ENCODE measurements at places on chromosomes 16 and 17. TPM values are rescaled to one million over a fixed set of nuclear protein-coding genes. Genes with fewer than 3 reads are reported as not detected.

Gene TM4SF5
- not detected for total RNA-seq

Gene AIPL1
- total RNA-seq: 0.37 TPM

Gene BIRC5
- 169 TPM for total RNA-seq

Gene PDILT
- not detected for total RNA-seq

Gene HEATR9
- total RNA-seq: not detected

Gene TBC1D3E
- not detected for total RNA-seq

Gene CXCL16
- total RNA-seq: 0.43 TPM

Gene MEIOB
- 1.9 TPM for total RNA-seq

Gene EME1
- 26.6 TPM for total RNA-seq

Gene EFNB3
- 5.8 TPM for total RNA-seq

Gene DPEP1
- total RNA-seq: 0.24 TPM

GRCh38 chr17:80565343-80566053, 20.9 kb downstream of the RPTOR start:
- H3K27me3 ChIP-seq: peaks cover 90% of the 10 kb centered on the region
- no peaks in the 10 kb centered on the region for H3K36me3 ChIP-seq
- DNase-seq: peak; percentile 57
- H3K4me1 ChIP-seq: peaks cover 15% of the 10 kb centered on the region
- no peak overlapping the region for H3K27ac ChIP-seq
- peak overlapping the region; percentile 2 for H3K4me3 ChIP-seq

DNA sequence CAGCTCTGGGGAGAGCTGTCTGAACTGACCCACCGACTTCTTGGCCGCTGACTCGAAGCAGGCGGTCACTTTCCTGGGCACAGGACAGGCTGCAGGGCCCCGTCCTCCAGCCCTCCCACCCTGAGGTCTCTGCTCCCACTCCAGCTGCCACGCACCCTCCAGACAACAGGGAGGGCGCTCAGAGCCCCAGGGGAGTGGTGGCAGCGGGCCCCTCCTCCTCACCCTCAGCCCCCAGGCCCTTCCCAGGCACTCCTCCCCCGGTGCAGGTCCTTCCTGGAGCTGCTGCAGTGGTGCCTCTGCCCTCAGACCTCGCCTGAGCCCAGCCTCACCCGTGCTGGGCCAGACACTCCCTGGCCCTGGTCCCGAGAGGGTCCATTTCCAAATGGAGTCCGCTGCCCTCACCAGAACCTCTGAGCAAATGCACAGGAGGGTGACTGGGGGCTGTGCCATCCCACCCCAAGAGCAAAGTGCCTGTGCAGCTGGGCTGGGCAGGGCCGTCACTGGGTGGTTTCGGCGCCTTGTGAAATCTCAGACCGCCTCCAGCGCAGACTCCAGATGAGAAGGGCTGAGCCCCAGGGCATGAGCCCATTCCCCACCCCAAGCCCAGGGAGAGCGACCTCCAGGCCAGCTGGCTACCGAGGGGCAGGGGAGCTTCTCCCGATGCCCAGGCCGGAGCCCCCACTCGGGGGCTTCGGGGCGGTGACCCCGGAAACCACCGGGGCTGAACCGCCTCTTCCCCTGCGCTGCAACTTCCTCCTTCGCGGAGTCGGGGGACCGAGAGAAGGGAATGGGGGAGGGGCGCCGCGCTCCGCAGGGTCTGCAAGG, 717 bp downstream of the CYBA start:
- no peaks in the 10 kb centered on the region for H3K27me3 ChIP-seq
- H3K4me3 ChIP-seq: peak overlapping the region; percentile 79
- no peaks in the 10 kb centered on the region for H3K36me3 ChIP-seq
- H3K27ac ChIP-seq: no peak overlapping the region

DNA sequence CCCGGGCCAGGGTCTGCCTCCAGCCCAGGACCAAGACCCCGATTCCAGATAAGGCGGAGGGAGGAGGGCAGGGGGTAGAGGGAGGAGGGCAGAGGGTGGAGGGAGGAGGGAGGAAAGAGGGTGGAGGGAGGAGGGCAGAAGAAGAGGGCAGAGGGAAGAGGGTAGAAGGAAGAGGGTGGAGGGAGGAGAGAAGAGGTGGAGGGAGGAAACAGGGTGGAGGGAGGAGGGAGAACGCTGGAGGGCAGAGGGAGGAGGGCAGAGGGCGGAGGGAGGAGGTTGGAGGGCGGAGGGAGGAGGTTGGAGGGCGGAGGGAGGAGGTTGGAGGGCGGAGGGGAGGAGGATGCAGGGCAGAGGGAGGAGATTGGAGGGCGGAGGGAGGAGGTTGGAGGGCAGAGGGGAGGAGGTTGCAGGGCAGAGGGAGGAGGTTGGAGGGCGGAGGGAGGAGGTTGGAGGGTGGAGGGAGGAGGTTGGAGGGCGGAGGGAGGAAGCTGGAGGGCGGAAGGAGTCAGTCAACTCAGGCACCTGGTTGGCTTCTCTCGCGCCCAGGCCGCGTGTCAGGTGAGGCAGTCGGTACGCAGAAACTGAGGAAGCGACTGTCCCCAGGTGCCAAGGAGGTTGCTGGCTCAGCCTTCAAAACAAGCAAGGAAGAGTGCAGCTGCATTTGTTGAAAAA, 65.2 kb downstream of the KLHDC4 start:
- no peak overlapping the region for H3K4me3 ChIP-seq
- no peaks in the 10 kb centered on the region for H3K36me3 ChIP-seq
- no peak for DNase-seq
- H3K27ac ChIP-seq: no peak overlapping the region
- no peaks in the 10 kb centered on the region for H3K27me3 ChIP-seq

- no peaks in the 10 kb centered on the region for H3K27me3 ChIP-seq
- no peak overlapping the region for H3K4me3 ChIP-seq
- H3K4me1 ChIP-seq: peaks cover 17% of the 10 kb centered on the region
- DNase-seq: peak; percentile 8
Observed at GRCh38 chr16:1909561-1910231, 8.5 kb downstream of the HS3ST6 start.

DNA sequence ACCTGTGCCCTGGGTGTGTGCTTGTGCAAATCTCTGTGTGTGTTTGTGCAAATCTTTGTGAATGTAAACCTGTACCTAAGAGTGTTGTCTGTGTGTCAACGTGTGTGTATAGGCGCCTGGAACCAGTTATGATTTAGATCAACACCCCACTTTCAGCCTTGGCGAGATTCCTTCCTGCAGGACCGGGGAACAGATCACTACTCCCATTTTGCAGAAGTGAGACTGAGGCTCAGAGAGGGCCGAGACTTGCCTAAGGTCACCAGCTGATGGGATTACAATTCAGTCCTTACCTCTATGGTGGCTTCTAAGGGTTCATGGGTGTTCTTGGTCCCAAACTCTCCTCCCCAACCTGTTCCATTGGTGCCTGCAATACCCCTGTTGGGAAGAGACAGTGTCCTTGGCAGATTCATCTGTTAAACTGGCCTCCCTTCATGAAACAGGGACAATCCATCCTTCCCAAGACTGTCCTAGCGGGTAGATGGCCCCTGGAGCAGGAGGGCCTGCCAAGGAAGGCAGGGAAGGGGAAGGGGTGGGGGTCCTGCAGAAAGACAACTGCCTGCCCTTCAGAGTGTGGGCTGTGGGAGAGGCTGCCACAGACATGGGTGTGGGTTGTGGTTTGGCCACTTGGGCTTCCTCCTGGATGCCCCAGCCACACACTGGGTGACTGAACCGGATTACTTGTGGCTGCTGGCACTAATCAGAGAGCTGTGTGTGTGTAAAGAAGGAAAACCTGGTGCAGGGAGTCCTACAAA, 6.9 kb upstream of the MAPK7 start:
- H3K4me1 ChIP-seq: peaks cover 4% of the 10 kb centered on the region
- H3K27me3 ChIP-seq: no peaks in the 10 kb centered on the region
- no peaks in the 10 kb centered on the region for H3K36me3 ChIP-seq
- no peak overlapping the region for H3K27ac ChIP-seq
- DNase-seq: no peak
- H3K4me3 ChIP-seq: no peak overlapping the region

DNA sequence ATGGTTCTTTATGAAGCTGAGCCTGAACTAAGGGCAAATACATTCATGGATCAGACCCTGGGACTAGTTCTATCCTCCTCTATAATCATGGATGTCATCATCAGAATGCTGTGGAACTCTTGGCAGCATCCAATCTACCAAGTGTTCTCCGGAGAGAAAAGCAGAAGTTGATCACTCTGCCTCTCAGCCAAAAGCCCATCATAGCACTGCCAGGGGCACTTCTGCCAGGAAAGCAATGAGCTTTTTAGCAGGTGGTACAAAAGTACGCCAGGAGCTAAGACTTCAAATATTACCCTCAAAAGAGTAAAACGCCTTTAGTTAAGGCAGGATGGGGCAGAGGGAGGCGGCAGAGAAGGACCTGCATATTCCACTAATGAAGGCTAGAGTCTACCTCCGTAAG, 279.0 kb downstream of the SLC39A11 start:
- H3K27ac ChIP-seq: no peak overlapping the region
- no peak for DNase-seq
- H3K27me3 ChIP-seq: no peaks in the 10 kb centered on the region
- no peak overlapping the region for H3K4me3 ChIP-seq
- H3K4me1 ChIP-seq: peaks cover 9% of the 10 kb centered on the region

GRCh38 chr16:79598348-79599181, 2.0 kb downstream of the MAF start:
- H3K36me3 ChIP-seq: no peaks in the 10 kb centered on the region
- H3K27ac ChIP-seq: peak overlapping the region; percentile 1
- H3K27me3 ChIP-seq: no peaks in the 10 kb centered on the region
- DNase-seq: peak; percentile 87
- peak overlapping the region; percentile 67 for H3K4me3 ChIP-seq
- H3K4me1 ChIP-seq: peaks cover 46% of the 10 kb centered on the region

DNA sequence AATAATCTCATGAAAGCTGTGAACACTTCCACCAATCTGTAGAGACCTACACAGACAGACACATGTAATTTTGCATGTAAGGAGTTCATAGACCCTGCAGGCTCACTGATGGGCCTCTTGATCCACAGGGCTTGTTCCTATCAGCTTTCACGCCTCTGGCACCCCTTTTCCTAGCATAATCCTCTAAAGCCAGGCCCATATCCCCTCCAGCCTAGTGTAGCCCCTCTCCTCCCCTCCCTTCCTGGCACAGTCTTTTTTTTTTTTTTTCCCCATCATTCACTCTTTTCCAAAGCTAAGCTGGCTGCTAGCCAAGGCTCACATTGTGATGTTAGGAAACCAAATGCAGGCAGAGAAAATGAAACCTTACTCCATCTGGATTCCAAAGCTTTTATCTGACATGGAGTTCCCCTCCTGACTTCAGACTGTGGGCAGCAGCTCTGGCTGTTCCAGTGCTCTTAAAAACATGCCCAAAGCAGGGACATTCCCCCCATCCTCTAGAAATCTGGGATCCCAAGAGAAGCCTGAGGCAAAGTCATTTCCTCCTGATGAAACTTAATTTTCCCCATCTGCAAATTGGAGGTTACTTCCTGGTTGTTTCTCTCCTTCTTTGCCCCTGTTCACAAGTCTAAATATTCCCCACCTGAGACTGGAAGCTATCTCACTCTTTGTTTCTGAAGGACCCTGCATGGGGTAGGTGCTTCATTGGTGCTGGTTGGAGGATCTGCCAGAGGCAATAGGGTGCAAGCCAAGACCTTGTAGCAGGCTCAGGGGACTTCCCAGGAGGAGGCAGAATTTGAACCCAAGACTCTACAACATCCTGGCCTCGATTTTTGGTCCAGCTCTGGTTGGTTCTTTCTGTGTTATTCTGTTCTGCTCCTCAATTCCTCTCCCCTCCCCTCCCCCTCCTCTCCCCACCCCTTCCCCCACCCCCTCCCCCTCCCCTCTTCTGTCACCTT, 9.9 kb upstream of the CCL5 start:
- peaks cover 7% of the 10 kb centered on the region for H3K4me1 ChIP-seq
- DNase-seq: peak; percentile 11
- H3K36me3 ChIP-seq: no peaks in the 10 kb centered on the region
- no peak overlapping the region for H3K4me3 ChIP-seq

DNA sequence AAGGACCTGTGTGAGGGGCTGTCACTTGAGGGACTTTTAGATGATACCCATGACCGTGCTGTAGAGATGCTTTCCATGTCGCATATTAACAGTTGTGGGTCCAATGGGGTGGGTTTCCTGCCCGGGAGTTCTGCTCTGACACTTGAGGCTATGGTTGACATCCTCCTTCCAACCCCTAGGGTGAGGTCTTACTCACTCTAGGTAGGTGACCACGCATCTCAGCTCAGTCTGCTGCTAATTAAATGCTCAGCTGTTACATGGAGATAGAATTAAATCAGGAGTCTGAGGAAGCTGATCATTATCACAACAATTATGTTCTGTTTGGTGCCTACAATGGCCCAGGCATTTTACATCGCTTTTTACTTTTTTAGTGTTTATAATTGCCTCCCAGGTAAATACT, 40.2 kb downstream of the OSBPL7 start:
- no peak for DNase-seq
- H3K36me3 ChIP-seq: no peaks in the 10 kb centered on the region
- H3K4me3 ChIP-seq: no peak overlapping the region
- no peak overlapping the region for H3K27ac ChIP-seq
- H3K27me3 ChIP-seq: peaks cover 44% of the 10 kb centered on the region
- H3K4me1 ChIP-seq: no peaks in the 10 kb centered on the region

DNA sequence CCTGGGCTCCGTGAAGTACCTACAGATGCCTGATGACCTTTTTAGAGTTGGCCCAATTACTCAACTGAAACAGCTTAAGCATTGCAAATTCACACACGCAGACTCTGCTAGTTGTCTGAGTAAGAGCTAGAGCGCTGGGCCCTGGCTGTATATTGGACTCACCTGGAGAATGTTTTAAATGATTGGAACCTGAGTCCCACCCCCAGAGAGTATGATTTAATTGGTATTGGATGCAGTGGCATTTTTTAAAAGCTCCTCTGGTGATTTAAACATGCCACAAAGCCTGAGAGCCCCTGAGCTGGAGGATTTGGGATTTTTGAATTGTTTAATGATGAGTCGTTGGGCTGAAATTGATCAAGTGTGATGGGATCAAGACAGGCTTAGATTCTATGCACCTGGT, 143.9 kb upstream of the SDK2 start:
- H3K27ac ChIP-seq: peak overlapping the region; percentile 86
- H3K36me3 ChIP-seq: no peaks in the 10 kb centered on the region
- DNase-seq: no peak
- H3K27me3 ChIP-seq: no peaks in the 10 kb centered on the region

GRCh38 chr17:77083531-77083930, 57.2 kb upstream of the SEC14L1 start:
- H3K27me3 ChIP-seq: no peaks in the 10 kb centered on the region
- DNase-seq: no peak
- H3K4me1 ChIP-seq: no peaks in the 10 kb centered on the region
- H3K27ac ChIP-seq: no peak overlapping the region

- no peak overlapping the region for H3K4me3 ChIP-seq
- no peaks in the 10 kb centered on the region for H3K36me3 ChIP-seq
- no peaks in the 10 kb centered on the region for H3K27me3 ChIP-seq
- DNase-seq: no peak
- H3K4me1 ChIP-seq: peaks cover 19% of the 10 kb centered on the region
- H3K27ac ChIP-seq: no peak overlapping the region
Observed at GRCh38 chr17:66541461-66542128, 239.2 kb downstream of the PRKCA start.

- no peaks in the 10 kb centered on the region for H3K36me3 ChIP-seq
- no peak overlapping the region for H3K27ac ChIP-seq
- H3K4me1 ChIP-seq: peaks cover 6% of the 10 kb centered on the region
- H3K4me3 ChIP-seq: no peak overlapping the region
- no peak for DNase-seq
Observed at GRCh38 chr17:80851277-80851925, 140.2 kb upstream of the CHMP6 start.

- H3K27ac ChIP-seq: no peak overlapping the region
- no peak for DNase-seq
- no peaks in the 10 kb centered on the region for H3K27me3 ChIP-seq
- peaks cover 14% of the 10 kb centered on the region for H3K4me1 ChIP-seq
Observed at GRCh38 chr17:41480136-41480535, 815 bp downstream of the KRT35 start.
